ENCODE measurements at places on chromosomes 2 and 18.

- no peak for DNase-seq
These were observed 95.7 kb upstream of the POU3F3 start for GRCh38 chr2:104758199-104758620.

GRCh38 chr2:64296140-64296480, 151.9 kb upstream of the PELI1 start:
- no peak for DNase-seq

GRCh38 chr2:60499651-60500265, 53.7 kb downstream of the BCL11A start:
- no peak for DNase-seq

DNA sequence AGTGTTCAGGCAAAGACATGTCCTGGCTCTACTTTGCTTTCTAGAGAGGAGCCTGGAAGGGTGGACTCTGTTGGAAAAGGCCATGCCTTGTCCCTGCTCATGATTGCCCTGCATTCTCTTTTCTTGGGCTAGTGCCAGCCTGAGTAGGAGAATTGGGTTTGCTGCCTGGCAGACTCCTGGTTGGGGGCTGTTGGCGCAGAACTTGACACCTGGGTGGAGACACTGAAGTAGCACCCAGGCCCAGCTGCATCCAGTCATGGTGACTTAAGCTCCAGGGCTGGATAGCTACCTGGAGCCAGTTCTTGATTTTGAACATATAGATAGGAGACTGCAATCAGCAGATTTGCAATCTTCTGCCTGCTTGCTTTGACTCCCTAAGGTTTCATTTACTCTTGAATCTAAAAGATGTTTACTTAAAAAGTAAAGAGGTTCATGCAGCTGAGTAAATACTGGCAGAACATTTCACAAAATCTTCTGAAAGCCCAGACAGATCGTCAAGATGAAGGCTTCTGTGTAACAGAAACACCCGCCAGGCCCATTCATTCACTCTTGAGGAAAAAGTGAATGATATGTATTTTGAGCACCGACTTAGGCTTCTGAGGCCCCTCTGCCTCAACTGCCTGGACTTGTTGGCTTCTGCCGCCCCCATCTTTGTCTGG, 38.0 kb upstream of the YWHAQ start:
- peak; percentile 63 for DNase-seq

DNA sequence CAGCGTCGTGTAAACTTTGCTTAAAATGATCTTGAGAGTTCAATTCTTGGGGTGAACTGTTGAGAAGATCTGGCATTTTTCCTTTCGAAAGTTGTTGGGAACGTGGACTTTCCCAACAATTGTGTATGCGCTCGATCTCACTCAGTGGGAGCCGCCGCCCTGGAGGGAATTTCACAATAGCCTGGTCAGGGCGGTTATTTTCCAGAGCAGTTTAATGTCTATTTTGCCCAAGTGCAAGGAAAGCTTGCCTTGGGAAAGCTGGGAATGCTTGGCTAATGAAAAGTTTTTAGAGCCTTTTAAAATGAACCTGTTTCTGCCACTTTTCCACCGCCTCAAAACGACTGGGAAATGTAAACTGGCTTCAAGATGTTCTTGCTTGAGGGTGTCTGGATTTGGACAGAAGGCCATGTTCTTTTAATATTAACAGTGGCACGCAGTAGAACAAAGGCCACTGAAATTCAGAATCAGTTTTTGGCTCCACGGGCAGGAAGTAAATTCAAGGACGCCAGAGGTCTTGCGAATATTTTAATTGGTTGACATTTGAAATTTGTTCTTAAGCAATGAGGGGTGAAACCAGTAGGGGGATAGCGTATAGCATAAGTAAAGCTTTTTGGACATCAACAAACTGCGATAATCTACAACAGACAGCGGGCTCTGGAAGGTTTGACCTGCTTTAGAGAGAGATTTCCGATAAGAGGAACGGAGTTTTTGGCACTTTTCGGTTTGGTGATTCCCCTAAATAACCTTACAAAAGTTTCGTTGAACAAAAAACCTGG, 1.2 kb downstream of the CFLAR start:
- peak; percentile 47 for DNase-seq

- no peak for DNase-seq
These were observed 763.1 kb downstream of the BCL11A start for GRCh38 chr2:59790186-59791003.

DNA sequence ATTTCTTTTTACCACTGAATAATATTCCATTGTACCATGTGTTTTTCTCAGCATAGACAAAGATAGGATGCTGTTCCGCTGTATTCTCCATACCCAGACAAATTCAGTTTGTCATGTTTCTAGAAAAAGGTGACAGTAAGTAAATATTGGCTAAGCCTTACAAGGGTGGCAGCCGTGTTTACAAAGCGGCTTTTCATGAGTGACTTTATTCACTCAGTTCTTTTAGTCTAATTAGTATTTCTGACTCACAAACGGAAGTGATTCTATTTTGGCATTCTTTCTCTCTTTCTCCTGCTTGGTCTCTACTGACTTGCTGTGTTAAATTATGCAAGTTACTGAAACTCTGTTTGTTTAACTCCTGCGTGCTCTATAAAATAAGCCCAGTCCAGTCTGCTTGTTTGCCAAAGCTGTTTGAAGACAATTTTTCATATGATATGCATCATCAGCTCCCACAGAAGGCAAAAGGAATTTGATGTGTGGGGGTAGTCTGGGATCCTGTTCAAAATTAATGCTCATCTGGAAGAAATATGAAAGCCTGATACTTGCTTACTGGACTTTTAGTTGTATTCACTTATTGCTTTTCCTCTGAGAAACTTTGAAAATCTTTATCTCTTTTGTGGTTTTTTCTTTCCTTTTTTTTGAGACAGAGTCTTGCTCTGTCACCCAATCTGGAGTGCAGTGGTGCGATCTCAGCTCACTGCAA, 2.3 kb upstream of the PLEKHH2 start:
- peak; percentile 82 for DNase-seq

DNA sequence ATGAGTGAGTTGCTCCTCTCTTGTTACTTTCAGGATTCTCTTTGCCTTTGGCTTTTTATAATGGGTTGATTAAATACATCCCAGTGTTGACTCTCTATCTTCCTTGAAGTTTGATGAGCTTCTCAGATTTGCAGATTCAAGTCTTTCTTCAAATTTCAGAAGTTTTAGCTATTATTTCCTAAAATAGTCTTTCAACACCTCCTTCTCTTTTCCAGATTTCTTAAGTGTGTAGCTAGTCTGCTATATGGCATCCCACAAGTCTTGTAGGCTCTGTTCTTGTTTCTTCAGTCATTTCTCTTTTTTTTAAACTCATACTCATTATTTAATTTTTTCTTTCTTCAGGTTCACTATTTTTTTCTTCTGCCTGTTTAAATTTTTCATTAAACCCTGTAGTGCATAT, 287.7 kb upstream of the CNTNAP5 start:
- no peak for DNase-seq

DNA sequence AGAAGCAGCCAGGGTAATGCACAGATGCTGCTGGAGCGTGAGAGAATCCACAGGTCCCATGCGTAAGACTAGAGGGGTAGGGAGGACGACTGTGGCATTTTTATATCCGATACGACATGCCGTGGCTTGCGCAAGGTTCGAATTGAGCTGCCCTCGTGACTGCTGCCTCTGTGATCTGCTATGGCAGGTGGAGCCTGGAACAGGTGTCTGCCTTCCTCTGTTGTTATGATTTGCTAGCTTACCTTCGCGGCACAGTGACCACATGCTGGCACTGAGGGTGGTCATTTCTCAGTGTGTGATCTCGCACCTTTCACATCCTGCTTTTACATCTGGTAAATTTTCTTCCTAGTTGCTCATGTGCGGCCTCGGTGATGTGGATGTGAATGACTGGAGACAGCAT, 240.2 kb downstream of the ALPK2 start:
- no peak for DNase-seq

DNA sequence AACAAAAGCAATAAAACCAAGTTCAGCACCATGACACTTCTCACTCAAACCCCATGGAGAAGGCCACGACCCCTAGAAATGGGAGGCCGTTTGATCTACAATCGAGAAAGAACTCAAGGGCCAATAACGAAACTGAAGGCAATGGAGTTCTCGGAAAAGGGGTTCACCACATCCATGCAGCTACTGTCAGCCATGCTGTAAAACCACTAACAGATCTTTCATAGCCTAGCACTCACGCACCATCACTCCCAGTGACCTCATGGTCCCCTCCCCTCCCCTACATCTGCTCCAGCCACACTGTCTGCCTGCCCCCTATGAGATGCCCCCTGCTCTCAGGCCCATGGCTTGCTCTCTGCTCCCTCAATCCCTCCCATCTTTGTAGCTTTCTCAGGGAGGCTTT, 135.3 kb downstream of the TMEM163 start:
- DNase-seq = no peak

GRCh38 chr2:19216676-19217602, 141.5 kb downstream of the OSR1 start:
- no peak for DNase-seq

- no peak for DNase-seq
These were observed 61.4 kb downstream of the BCL2L11 start for GRCh38 chr2:111182121-111182520.

GRCh38 chr2:197835293-197835692, 30.9 kb downstream of the PLCL1 start:
- no peak for DNase-seq

GRCh38 chr2:80548469-80548868, 243.9 kb upstream of the LRRTM1 start:
- DNase-seq = no peak

DNA sequence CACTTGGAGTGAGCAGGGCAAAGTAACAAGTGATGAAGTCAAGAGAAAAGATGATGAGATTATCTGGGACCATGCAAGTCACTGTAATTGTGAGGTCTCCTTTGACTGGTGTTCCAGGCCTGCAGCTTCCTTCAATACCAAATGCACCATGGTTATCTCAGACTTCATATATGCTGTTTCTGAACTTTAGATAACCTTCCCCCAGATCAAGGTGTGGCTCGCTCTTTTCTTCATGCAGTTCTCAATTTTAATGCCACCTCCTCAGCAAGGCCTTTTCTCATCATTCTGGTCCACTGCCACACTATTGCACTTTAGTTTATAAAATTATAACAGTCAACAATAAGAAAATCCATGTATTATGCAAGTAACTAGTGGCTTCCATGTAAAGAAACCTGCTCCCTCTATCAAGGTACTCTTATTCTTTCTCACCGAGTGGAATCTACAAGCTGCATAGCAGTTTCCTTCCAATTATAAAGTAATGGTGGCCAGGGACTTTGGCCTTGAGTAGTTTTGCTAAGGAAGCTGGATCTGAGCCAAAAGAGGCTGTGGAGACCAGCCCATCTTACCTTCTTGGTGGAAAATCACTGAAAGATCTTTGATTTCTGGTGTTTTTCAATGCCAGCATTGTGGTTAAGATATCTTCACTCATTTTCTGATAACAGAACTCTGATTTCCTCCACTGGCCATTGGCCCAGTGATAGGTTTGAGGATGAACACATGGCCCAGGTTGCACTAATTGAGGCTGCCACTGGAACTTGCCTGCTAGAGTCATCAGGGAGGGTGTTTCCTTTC, 113.6 kb downstream of the KCNE4 start:
- no peak for DNase-seq

DNA sequence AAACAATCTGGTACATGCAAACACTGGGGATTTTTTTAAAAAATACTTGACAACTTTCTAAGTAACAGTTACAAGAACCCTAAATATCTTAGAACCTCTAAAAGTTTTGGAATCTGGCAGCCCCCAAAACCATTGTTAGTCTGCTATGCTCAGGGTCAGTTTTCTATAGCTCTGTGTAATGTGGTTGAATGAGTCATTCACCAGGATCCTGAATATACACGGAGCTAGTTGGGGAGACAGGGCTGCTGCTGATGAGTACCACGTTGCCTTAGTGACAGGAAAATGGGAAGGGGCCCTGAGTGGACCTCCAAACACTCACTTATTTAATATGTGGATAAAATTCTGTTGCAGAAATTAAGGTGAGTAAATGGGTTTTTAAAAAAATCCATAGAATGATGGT, 36.9 kb upstream of the TANC1 start:
- DNase-seq = no peak

DNA sequence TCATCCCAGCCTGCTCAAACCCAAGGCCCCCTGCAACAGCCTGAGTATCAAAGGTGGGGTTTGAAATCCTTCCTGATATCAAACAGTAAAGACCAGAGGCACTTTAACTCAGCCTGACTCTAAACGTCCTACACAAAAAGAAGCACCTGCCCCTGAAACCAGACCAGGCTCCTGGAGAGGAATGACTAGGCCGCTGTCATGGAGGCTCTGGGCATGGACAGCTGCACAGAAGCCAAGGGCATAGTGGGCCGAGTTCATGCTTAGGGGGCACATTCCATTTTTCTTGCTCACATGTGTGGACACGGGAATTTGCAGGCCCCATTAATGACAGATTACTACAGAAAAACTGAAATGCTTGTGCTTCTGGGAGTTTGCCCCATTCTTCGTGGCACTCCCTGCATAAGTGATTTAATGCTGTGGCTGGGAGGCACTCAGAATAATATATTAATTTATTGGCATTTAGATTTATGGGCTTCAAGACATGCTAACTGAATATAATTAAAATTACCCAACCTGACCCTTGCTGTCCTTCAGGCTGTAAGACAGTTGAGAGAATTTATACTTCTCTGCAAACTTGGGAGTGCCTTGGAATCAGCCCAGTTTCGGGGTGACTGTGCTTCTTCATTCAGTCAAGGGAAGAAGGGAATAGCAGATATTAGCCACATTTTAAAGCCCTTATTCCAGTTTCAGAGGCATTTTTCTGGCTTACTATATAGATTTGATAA, 105.5 kb downstream of the GYPC start:
- no peak for DNase-seq

- no peak for DNase-seq
These were observed 26.1 kb upstream of the ERCC3 start for GRCh38 chr2:127320067-127320466.

DNA sequence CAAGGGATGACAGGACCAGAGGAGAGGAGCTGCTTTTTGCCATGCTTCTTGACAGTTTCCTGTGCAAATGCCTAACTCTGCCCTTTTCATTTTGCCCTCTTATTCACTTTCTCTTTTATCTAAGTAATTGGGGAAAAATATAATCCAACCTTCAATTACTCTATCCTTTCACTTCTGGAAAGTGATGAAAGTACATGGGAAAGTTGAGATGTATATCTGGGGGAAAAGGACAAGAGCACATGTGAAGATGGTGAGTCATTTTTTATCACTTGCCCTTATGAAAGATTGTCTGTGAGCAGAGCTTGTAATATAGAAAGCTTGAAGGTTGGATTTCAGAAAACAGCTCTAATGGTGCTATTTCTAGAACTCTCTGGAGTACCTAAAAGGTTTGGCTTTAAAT, 1070.7 kb downstream of the CNTNAP5 start:
- no peak for DNase-seq

- DNase-seq = no peak
These were observed 49.7 kb upstream of the MAPRE2 start for GRCh38 chr18:34991561-34991960.

DNA sequence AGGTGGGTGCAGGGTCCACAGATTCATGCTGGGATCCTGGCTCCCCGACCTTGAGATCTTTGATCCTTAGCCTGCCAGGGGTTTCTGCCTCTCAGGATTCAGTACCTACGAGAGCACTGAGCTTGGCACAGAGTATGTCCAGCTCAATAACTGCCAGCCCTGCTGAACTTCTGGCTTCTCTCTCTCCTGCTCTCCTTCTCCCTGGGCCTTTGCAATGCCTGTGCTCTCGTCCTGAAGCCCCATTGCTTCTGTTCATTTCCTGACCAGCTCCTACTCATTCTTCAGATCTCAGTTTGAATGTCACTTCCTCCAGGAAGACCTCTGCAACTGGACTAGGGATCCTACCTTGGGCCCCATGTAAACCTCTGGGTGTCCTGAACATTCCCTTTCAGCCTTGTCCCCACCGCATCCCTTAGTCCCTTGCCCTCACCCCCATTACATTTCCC, 113.8 kb upstream of the HAAO start:
- DNase-seq = no peak
